Lung (tissue), 17 donors: ENCODE measurements at places on chromosomes 6 and 20. TPM values are rescaled to one million over a fixed set of nuclear protein-coding genes. Genes with fewer than 3 reads are reported as not detected.

- peak; percentile 26 for DNase-seq
These were observed 67.1 kb upstream of the ZNFX1 start for GRCh38 chr20:49344975-49345374.

GRCh38 chr6:3898265-3898994 is 49.3 kb downstream of the FAM50B start:
- DNase-seq, result no peak

DNA sequence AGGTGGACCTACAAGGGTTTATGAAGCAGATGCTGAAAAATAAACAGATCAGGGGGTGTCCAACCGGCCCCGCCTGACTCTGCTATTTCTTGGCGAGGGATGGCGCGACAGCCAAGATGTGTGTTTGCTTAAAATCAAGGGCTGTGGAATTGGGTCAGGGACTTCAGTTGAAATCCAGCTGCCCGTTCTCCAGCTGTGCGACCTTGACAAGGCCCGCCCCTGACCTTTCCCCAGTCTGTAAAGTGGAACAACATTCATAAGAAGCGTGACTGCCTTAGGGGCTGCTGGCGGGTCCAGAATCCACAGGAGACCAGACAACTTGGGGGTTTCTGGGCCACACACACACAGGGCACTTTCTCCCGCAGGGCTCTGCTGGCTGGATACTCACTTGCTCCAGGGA is 517.5 kb downstream of the PREX1 start:
- peak; percentile 49 for DNase-seq

Gene RSPH9
- polyA plus RNA-seq, result 3.8 TPM

Gene SLC22A16
- polyA plus RNA-seq, result 0.37 TPM
